AG09309 (cell line): ENCODE measurements at places on chromosomes 3 and 15.

- no peak for DNase-seq
Observed at GRCh38 chr3:128383316-128384235, 83.1 kb downstream of the DNAJB8 start.

GRCh38 chr3:54443561-54444161, 321.3 kb downstream of the CACNA2D3 start:
- DNase-seq = no peak

DNA sequence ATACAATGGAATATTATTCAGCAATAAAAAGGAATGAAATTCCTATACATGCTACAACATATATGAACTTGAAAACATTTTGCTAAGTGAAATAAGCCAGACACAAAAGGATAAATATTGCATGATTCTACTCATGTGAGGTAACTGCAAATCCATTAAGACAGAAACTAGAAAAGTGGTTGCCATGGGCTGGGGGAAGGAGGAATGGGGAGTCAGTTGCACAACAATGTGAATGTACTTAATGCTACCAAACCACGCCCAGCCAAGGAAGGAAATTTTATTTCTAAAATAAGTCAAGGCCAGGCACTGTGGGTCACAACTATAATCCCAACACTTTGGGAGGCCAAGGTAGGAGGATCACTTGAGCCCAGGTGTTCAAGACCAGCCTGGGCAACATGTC, 9.8 kb upstream of the GMPPB start:
- DNase-seq = no peak

DNA sequence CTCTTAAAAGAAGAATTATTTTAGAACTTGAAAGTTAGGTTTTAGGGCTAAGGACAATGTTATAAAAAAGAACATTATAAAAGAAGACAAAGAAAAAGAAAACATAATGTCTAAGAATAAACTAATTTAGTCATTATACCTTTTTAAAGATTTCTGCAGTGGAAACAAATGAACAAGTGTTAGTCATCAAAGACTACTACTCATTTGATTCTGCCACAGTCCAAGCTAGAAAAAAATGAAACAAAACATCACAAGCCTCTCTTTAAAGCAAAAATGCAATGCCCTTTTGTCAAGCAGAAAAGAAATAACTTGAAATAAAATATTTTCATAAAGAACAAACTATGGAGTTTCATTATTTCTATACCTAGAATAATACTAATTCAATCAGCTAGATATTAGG, 102.0 kb downstream of the TBC1D5 start:
- DNase-seq = no peak

DNA sequence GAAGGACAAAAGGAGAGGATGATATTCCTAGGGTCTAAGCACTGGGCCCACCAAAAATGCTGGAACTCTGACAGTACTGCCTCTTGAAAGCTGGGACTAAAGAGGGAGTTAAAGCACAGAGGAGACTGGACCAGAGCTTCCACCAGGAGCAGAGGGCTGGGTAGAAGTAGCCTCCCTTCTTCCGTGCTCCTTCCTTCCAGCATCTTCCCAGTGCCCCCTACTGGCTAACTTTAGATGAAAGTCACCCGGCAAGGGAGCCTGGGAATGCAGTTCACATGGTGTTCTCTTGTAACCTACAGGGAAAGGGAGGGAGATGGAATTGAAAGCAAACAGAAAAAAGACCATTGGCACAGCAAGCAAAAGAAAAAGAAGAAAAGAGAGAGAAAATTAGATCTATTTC, 106.1 kb upstream of the COL8A1 start:
- DNase-seq = peak; percentile 62

GRCh38 chr3:82802501-82802900, 1041.1 kb upstream of the GBE1 start:
- DNase-seq = no peak

GRCh38 chr3:44077267-44077666, 164.4 kb upstream of the TOPAZ1 start:
- no peak for DNase-seq

- DNase-seq = no peak
Observed at GRCh38 chr3:60746695-60747416, 504.4 kb downstream of the FHIT start.

GRCh38 chr15:88454236-88454635, 13.0 kb downstream of the MRPL46 start:
- DNase-seq = no peak

GRCh38 chr3:148223266-148223665, 474.4 kb upstream of the AGTR1 start:
- DNase-seq = peak; percentile 20

DNA sequence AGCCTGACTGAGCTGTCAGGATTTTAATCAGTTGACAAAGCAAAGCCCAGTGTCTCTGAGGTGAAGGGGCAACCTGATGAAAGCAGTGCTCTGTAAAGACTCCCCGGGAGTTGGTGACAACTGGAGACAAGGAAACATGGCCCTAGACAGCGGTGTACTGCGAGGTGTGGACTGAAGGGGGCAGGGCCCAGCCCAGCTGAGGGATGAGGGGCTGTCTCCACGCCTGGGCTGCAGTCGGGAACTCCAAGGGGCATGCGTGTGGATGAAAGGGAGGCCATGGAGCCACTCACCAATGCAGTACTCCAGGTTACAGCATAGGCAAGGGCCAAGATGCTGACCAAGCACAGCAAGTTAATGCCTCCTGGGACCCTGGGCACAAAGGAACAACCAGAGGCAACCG, 45.1 kb downstream of the SCAP start:
- DNase-seq = no peak

DNA sequence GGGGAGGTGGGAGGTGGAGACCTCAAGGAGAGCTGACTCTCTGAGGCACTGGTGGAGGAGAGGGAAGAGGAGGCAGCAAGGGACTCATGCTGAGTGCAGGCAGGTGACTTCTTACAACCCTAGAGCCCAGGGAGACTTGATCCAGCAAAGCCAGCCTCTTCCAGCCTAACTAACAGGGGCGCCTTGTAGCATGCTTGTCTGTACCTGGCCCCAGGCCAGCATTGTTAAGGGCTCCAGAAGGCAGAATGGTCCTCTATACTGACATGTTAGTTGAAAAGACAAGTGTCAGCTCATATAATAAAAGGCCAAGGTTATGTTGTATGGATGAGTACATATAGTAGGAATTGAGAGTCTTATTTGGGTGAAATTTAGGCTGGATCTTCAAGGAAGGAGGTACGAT, 65.4 kb downstream of the CHDH start:
- no peak for DNase-seq

- no peak for DNase-seq
Observed at GRCh38 chr3:4235690-4236089, 67.5 kb upstream of the SETMAR start.
